Dermis microvascular lymphatic vessel endothelial cell (primary cell): ENCODE measurements at places on chromosomes 5 and 9.

DNA sequence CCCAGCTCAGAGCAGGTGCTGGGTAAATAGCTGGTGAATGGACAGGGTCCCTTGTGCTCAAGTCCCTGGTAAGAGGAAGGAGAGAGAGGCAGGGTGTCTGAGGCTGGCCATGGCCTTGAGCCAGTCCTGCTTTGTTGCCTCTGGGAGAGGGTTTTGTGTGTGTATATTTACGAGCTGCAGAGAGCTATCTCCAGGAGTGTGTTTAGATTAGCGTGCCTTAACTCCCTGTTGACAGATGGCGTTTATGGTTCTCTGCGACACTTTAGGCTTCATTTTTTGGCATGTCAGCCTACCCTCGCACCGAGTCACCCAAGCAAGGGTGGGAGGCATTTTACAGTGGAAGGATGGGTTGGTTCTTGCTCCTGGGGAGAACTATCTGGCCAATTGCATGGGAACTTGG is 22.2 kb downstream of the HMCN2 start:
- DNase-seq: no peak

DNA sequence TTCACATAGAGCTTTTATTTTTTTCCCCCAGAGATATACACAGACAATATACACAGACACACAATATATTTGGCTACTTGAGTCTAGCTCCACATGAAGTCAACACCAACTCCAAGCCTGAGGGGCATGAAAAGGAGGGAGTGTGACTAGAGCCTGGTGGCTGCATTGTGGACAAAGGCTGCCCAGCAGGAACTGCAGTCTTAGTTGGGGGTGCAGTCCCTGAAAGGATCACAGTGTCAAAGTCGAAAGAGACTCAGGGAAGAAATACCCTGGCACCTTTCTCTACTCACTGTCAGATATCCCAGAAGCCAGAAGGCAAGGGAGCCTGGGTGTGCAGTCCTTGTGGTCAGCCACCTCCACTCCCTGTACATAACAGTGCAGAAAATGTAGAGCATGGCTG is 231.6 kb upstream of the RPS23 start:
- DNase-seq: no peak

- DNase-seq: no peak
These were observed 1.0 kb downstream of the ANXA2R start for GRCh38 chr5:43039152-43039470.

DNA sequence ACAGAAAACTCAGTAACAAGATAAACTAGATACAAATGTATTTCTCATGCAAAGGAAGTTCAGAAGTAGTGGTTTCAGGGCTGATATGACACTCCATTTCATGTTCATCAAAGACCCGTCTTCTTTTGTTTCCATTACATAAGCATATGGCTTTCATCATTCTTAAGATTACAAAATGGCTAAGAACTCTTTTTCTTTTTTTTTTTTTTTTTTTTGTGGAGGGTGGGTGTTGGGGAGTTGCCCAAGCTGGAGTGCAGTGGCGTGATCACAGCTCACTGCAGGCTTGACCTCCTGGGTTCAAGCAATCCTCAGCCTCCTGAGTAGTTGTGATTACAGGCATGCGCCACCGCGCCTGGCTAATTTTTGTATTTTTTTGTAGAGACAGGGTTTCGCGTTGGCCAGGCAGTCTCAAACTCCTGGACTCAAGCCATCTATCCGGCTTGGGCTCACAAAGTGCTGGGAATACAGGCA is 22.0 kb upstream of the PTBP3 start:
- no peak for DNase-seq

DNA sequence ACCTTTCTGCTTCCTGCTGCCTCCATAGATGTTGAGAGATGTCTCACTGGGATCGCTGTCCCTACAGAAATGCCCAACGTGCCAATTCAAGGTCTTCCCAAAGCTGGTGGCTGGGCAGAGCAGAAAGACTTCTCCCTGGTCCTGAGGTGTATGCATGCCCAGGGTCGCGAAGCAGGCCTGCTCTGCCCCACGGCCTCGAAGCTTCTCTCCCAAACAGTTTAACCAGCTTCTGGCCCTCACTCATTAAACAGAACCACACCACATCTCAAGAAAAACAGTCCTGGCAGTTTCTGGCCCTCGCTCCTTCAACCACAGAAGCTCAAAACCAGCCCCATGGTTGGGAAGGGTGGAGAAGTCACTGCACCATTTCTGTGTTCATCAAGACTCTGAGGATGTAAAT is 14.7 kb upstream of the SMIM32 start:
- DNase-seq: no peak

DNA sequence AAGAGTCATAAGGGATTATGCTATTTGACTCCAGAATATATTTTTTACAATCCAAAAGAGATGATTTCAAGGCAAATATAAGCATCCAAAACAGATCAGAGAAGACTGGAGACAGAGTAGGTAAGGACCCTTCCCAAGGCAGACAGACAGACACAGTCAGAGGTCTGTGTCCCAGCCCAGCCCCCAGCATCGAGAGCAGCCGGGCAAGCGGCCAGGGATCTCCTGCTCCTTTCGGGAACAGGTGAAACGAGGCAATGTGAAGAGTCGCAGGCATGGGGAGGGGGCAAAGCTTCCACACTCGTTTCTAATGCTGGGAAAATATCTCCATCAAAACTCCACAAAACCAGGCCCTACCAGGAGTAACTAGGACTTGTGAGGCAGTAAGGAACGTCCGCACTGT is 5.8 kb downstream of the PAEP start:
- DNase-seq: no peak

- no peak for DNase-seq
These were observed 455.1 kb downstream of the EFNA5 start for GRCh38 chr5:107215611-107216010.

- DNase-seq: no peak
These were observed 14.0 kb downstream of the PRUNE2 start for GRCh38 chr9:76891874-76892273.

- DNase-seq: no peak
These were observed 483 bp downstream of the FBXL7 start for GRCh38 chr5:15500325-15501001.

DNA sequence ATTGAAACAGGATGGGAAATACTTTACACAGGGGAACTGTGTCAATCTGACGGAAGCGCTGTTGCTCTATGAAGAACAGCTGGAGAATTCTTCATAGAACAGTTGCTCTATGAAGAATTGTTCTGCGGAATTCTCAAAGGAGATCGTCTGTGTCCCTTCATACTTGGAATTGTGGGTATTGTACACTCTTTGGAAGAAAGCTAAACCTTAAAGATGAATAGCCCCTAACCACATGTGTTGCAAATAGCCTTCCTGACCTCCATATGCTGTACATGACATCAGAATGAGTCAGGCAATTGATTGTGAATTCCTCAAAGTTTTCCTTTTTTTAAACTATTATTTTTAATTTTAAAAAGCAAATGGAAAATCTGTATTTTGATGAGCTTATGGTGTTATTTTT is 15.6 kb downstream of the NIM1K start:
- DNase-seq: no peak

GRCh38 chr5:82984786-82985735 is 92.1 kb downstream of the TMEM167A start:
- DNase-seq: no peak

DNA sequence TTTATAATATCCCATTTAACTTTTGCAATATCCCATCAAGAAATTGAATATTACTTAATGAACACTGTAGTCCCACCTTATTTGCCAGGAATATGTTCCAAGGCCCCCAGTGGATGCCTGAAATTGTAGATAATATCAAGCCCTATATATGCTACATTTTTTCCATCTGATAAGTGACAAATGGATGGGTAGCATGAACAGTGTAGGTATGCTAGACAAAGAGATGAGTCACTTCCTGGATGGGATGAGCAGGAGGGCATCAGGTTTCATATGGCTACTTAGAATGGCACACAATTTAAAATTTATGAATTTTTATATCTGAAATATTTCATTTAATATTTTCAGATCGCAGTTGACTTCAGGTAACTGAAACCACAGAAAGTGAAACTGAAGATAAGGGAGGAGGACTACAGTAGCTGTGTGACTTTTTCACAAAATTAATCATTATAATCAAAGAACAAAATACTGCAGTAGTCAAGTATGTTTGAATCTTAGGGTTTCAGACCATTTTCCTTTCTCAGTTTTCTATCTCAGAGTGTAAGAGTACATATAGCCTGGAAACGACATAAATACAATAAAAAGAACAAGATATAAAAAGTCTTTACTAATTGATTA is 636.4 kb upstream of the ARRDC3 start:
- DNase-seq: peak; percentile 0

DNA sequence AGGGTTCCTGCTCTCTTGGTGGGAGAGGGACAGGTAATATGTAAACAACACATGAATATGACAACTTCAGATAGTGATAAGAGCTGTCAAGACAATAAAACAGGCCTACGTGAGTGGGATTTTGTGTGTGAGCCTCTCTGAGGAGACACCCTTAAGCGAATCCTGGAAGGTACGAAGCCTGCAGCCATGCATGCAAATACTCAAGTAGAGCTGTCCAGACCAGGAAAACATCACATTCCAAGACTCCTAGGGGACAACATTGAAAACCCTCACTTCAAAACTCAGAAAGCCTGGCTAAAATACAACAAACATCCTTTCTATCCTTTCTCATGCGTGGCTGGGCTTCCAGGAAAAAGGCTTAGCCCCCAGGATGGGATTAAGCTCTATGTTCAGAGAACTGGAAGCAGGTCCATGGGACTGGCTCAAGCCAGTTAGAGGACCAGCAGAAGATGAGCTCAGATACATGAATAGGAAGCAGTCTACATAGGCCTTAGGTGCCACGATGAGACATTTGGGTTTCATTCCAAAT is 124.8 kb upstream of the IQGAP2 start:
- DNase-seq: no peak

DNA sequence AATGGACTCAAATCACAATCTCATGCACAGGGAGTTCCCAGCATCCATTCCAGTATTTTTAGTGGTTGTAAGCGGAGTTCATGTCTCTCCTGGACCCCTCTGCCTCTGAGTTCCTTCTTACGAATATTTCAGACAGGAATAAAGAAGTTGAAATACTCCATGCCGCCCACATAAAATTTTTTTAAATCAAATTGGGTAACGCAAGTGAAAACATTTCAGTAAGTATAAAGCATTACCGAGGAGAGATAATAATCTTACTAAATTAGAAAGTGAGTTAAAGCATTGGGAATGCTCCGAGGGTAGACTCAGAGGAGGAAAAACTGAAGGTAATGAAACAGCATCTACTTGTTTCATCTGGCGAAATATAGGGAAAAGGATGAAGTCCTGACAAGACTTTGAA is 317.6 kb downstream of the ARRDC3 start:
- no peak for DNase-seq

DNA sequence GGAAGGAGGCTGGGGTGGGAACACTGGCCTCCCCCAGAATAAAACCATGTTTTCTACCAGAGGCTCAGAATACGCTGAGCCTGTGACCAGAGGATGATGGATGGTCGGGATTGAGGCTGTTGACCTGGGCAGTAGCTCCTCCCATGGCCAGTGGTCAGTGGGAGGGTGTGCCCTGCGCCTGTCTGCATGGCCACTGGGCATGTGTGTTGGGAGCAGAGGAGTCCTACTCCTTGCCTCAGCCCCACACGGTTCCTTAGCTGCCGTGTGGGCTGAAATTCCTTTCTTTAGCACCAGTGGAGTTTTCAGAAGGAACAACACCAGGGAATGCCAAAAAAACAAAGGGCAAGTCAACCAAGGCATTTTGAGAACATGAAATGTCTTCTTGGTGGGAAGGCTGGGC is 8.5 kb upstream of the RMND5B start:
- DNase-seq: no peak

DNA sequence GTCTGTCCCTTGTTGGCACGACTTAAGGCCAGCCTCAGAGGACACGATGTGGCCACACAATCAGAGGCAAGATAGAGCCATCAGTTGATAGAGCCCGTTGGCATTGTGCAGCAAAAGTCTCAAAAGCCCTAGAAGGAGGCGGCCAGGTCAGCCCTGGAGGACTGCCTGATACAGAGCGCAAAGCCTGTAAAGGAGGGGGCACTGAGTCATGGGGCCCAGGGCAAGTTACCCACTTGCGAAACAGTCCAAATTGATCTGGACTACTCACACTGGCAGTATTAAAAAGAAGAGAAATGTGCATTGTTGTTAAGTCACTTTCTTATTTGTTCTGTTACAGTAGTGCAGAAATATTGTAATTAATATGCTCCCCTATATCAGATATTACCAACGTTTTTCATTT is 51.5 kb downstream of the KLF9 start:
- no peak for DNase-seq

DNA sequence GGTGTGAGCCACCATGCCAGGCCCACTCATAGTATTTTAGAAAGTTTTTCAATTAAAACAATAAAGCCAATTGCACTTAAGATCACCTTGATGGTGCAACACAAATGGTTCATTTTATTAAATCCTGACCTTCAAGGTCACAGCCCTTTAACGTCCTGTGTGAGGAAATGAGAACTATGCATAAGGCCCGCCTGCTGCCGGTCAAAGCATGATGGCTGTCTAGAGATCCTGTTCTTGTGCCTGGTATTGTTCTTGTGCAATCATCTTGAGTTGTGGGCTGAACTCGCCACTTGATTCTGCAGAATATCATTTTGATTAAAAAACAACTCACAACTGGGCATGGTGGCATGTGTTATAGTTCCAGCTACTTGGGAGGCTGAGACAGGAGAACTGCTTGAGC is 43.6 kb upstream of the FBXW11 start:
- DNase-seq: no peak

GRCh38 chr9:136438548-136439480 is 831 bp downstream of the INPP5E start:
- DNase-seq: peak; percentile 24

GRCh38 chr9:17574342-17574741 is 4.5 kb upstream of the SH3GL2 start:
- no peak for DNase-seq

GRCh38 chr5:10607666-10608073 is 43.8 kb downstream of the ANKRD33B start:
- no peak for DNase-seq

GRCh38 chr5:150641006-150641570 is 628 bp downstream of the SYNPO start:
- peak; percentile 93 for DNase-seq

GRCh38 chr9:129781131-129781530 is 21.9 kb upstream of the TOR1B start:
- DNase-seq: no peak

- DNase-seq: no peak
These were observed 58.2 kb downstream of the RICTOR start for GRCh38 chr5:39015743-39016586.

DNA sequence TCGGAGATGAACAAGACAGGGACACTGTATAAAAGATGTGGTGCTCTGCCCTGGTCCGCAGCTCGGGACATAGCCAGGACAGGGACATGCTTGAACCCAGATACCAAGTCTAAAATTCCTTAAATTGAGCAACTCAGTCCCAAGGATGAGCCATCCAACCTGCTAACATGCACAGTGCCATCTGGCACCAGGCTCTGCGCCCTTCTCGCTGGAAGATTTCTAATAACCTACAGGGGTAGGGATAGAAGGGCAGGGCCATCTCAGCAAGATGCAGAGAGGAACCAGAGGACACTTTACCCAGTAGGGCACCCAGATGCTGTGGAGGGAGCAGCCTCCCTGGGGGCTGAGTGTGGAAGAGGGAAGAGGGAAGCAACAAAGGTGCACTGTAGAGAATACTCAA is 60.1 kb downstream of the SEMA4D start:
- DNase-seq: no peak

- no peak for DNase-seq
These were observed 25.7 kb downstream of the FRMPD1 start for GRCh38 chr9:37676411-37676830.

GRCh38 chr9:114405294-114406034 is 17.7 kb upstream of the AKNA start:
- DNase-seq: peak; percentile 79
